ENCODE measurements at places on chromosomes 7 and 10.

DNA sequence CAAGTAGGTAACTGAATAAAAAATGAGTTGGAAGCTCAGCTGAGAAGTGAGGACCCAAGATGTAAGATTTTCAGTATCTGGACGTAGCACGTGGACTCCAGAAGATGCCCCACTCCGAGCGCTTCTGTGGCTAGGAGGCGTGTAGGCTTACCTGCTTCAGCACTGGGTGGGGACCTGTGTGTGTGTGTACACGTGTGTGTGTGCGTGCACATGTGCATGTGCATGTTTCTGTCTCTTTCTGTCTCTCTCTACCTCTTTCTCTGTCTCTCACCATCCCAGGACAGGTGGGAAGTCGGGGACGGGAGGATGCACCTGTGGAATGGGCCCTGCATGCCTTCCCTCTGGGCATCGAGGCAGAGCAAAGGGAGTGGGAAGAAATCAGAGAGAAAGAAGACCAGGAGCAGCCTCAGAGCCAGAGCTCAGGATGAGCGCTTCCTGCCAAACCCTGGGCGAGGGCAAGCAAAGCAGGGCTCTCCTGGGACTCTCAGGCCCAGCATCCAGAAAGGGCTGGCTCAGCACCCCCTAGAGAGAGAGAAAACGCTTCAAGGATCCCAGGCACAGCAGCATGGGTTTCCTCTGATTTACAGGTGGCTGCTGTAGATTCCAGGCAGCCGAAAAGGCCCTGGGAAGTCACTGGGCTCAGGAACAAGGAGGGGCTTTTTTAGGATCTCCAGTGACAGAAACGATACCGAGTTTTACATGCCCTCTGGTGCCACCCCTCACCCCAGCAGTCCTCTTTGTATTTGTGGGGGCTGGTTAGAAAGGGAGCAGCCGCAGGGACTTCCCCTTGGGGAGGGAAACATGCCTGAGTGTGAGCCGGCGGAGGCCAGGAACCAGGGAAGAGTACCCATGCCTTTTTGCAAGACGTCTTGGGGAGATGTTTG is 28.5 kb downstream of the CXCL12 start:
- no peaks in the 10 kb centered on the region for H3K27me3 ChIP-seq
- H3K27ac ChIP-seq = no peak overlapping the region
- H3K4me3 ChIP-seq = no peak overlapping the region
- DNase-seq = no peak
- H3K36me3 ChIP-seq = no peaks in the 10 kb centered on the region
- peaks cover 6% of the 10 kb centered on the region for H3K4me1 ChIP-seq

DNA sequence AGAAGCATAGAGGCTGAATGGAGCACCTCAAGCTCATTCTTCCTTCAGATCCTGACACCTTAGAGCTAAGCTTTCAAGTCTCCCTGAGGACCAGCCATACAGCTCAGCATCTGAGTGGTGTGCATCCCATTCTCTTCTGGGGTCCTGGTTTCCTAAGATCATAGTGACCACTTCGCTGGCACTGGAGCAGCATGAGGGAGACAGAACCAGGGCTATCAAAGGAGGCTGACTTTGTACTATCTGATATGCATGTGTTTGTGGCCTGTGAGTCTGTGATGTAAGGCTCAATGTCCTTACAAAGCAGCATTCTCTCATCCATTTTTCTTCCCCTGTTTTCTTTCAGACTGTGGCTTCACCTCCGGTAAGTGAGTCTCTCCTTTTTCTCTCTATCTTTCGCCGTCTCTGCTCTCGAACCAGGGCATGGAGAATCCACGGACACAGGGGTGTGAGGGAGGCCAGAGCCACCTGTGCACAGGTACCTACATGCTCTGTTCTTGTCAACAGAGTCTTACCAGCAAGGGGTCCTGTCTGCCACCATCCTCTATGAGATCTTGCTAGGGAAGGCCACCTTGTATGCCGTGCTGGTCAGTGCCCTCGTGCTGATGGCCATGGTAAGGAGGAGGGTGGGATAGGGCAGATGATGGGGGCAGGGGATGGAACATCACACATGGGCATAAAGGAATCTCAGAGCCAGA is 31.0 kb downstream of the PRSS2 start:
- no peak overlapping the region for H3K27ac ChIP-seq
- peaks cover 15% of the 10 kb centered on the region for H3K27me3 ChIP-seq
- peak; percentile 7 for DNase-seq

DNA sequence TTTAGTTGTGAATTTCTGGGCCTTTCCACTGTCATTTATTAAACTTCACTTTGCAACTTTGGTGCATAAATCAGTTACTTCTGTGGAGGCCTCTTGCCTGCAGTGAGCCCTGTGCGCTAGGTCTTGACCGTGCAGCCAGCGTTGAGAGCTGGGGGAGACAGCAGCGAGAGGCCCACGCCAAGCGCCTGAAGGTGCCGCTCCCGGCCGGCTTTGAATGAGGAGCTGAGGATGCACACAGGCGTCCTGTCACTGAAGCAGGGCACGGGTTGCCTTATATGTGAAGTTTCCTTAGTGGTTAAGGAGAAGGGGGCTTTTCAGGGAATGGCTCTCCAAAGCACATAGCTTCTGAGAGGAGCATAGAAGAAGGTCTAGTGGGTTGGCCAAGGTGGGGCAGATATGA is 70.9 kb upstream of the CCNY start:
- no peak overlapping the region for H3K27ac ChIP-seq
- no peaks in the 10 kb centered on the region for H3K27me3 ChIP-seq
- H3K36me3 ChIP-seq = no peaks in the 10 kb centered on the region
- H3K4me1 ChIP-seq = peaks cover 3% of the 10 kb centered on the region
- H3K4me3 ChIP-seq = no peak overlapping the region
- DNase-seq = no peak

DNA sequence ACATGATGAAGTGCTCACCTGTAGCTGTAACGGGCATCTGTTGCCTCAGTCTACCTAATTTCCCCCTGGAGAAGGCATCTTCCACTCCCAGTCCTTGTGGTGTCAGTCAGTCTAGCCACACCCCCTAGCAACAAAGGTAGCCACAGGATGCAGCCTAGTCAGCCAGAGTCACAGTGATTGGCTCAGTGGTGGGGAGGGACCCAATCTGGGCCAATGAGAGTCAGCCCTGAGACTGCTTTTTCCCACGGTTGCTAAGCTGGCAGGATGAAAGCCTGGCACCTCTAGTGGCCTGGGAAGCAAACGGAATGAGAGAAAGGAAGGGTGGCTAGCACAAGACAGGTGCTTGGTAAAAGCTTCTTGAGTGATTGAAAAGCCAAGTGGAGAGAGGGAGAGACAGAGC is 118.6 kb downstream of the SH3PXD2A start:
- H3K36me3 ChIP-seq = no peaks in the 10 kb centered on the region
- no peaks in the 10 kb centered on the region for H3K27me3 ChIP-seq
- no peak overlapping the region for H3K27ac ChIP-seq
- DNase-seq = peak; percentile 95
- H3K4me3 ChIP-seq = no peak overlapping the region

- no peak for DNase-seq
- H3K27me3 ChIP-seq = no peaks in the 10 kb centered on the region
- peaks cover 9% of the 10 kb centered on the region for H3K4me1 ChIP-seq
- peaks cover 26% of the 10 kb centered on the region for H3K36me3 ChIP-seq
- no peak overlapping the region for H3K27ac ChIP-seq
These were observed 193.8 kb downstream of the CYP26A1 start for GRCh38 chr10:93267521-93267920.

DNA sequence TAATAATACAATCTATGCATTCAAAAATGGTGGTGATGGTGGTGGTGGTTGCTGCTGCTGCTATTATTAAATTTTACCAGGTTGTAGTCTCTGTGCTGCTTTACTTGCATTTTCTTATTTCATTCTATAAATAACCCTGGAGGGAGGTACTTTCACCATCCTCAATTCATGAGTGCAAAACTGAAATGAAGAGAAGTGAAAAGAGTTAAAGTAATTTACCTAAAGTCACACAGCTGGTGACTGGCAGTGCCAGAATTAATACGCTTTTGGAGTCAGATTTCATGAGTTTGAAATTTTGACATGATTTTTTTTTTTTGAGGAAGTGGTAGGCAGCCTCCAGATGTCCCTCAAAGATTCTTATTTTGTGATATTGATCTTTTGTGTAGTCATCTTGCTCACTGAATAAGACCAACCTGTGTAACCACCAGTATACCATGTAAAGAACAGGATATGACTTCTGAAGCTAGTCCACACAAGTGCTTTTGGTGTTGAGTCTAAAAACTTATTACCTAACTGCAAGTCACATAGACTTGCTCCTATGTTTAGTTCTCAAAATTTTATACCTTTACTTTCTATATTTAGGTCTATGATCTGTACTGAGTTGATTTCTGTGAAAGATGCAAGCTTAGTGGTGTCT is 218.8 kb downstream of the ZWINT start:
- H3K27ac ChIP-seq = no peak overlapping the region
- H3K4me1 ChIP-seq = no peaks in the 10 kb centered on the region
- H3K27me3 ChIP-seq = no peaks in the 10 kb centered on the region
- H3K36me3 ChIP-seq = no peaks in the 10 kb centered on the region
- H3K4me3 ChIP-seq = no peak overlapping the region

DNA sequence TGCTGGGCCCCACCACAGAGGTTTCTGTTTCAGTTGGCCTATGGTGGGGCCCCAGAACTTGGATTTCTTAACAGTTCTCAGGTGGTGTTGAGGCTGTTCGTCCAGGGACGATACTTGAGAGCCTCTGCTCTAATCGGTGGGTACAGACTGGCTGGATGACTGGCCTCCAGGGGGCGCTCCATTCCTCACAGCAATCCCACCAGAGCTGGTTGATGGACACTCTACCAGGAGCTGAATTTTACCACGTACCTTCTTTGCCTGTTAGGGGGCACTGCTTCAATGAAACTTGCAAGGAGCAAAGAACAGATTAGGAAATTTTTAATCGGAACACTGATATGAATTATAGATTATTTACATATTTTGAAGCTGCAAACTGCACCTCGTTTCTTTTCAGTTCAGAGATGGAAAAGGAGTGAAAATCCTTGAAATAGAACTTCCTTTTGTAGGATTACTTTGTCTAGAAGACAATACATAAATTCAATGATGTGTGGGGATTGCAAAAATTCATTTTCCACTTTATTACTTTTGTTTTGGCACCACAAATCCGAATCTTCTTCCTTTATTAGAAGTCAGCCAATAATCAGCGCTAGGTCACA is 44.8 kb downstream of the KBTBD2 start:
- no peaks in the 10 kb centered on the region for H3K4me1 ChIP-seq
- no peak overlapping the region for H3K4me3 ChIP-seq
- no peaks in the 10 kb centered on the region for H3K27me3 ChIP-seq
- DNase-seq = peak; percentile 92
- peaks cover 12% of the 10 kb centered on the region for H3K36me3 ChIP-seq
- H3K27ac ChIP-seq = no peak overlapping the region

- H3K27ac ChIP-seq = no peak overlapping the region
- peak overlapping the region; percentile 29 for H3K4me3 ChIP-seq
- H3K4me1 ChIP-seq = no peaks in the 10 kb centered on the region
- H3K36me3 ChIP-seq = peaks cover 5% of the 10 kb centered on the region
These were observed 25.2 kb downstream of the GET4 start for GRCh38 chr7:901388-902154.

DNA sequence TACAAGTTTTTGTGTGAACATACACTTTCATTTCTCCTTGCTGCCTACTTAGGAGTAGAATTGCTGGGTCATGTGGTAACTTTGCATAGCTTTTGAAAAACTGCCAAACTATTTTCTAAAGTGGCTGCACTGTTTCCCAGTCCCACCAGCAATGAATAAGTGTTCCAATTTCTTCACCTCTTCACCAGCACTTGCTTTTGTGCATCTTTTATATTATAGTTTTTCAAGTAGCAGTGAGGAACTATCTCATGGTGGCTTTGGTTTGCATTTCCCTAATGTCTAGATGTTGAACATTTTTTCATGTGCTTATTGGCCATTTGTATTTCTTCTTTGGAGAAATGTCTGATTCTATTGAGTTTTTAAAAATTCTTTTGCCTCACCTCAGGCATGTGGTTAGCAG is 229.9 kb upstream of the TCF7L2 start:
- no peak for DNase-seq
- peaks cover 5% of the 10 kb centered on the region for H3K36me3 ChIP-seq
- no peak overlapping the region for H3K4me3 ChIP-seq
- H3K27ac ChIP-seq = no peak overlapping the region
- H3K27me3 ChIP-seq = no peaks in the 10 kb centered on the region

GRCh38 chr10:122421742-122422141 is 32.7 kb upstream of the ARMS2 start:
- peaks cover 33% of the 10 kb centered on the region for H3K36me3 ChIP-seq
- H3K27me3 ChIP-seq = no peaks in the 10 kb centered on the region
- H3K27ac ChIP-seq = no peak overlapping the region
- DNase-seq = no peak

Data from H9 (cell line).